HT-29 (cell line): ENCODE measurements at places on chromosomes 13 and 19. TPM values are rescaled to one million over a fixed set of nuclear protein-coding genes. Genes with fewer than 3 reads are reported as not detected.
A peak's percentile ranks its signal among the peaks of the same experiment; 100 is the strongest.

GRCh38 chr13:26872525-26873385 lies 112.2 kb upstream of the GPR12 start:
- DNase-seq: peak; percentile 86

DNA sequence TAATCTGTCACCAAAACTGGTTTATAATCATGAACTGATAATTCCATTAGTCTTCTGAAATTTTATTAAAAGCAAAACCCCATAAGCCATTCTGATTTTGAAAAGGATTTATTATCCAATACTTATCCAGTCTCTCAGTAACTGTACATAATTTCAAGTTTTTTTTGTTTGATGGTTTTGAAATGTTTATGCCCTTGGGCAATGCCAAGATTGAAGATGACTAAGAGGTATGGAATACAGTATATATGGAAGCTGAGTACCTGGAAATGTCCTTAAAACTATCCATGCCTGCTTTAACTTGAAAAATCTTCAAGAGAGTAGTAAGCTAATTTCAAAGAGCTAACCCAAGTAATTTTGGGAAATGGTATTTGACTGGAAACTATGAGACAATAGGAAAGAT lies 1.8 kb upstream of the NEK5 start:
- no peak for DNase-seq

GRCh38 chr19:56393119-56394012 lies at the start of gene ZNF582:
TSS of gene ZNF582 (minus strand) at chr19:56393534. CDS start at chr19:56391752, 1,782 bp downstream.
- DNase-seq: no peak

- DNase-seq: no peak
Observed at GRCh38 chr19:40976134-40976533, 14.9 kb upstream of the CYP2B6 start.

DNA sequence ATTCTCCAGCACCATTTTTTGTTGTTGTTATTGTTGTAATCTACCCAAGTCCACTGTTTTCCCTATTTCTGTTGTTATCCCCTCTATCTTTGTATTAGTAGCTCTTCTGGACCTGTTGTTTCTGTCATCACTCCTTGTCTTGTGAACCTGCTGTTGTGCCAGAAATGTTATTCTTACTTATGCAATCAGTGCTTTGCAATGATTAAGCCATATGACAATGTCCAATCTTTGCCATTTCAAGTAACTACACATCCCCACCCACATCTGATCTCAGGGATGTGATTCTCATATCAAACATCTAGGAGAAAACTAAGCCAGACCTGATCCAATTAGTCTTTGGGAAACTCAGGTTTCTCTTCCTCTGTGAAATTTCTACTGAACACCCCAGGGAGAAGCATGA lies 472.6 kb upstream of the KLHL1 start:
- DNase-seq: no peak

DNA sequence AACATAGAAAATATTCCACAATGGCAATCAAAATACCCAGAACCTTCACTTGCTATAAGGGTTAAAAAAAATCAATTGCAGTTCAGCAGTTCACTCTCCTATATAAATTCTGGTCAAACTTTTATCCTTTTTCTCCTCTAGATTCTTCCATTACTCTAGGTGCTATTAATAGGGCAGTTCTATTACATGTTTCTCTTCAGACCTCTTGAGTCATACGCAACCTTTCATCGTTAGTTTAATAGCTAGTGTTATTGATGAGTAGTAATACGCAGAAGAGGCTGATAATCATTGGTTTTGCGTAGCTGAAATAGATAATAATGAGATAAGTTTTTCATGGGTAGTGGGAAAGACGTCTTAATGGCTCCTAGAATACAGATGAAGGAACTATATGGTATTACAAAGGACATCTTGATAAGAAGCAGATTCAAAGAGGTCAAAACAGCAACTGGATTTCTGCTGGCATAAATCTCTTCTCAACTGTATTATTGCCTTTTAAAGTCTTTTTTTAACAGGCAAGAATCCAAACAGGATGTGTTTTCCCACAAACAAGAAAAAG lies 118.3 kb upstream of the STARD13 start:
- no peak for DNase-seq

- DNase-seq: no peak
Observed at GRCh38 chr13:57829496-57829895, 198.0 kb downstream of the PCDH17 start.

GRCh38 chr19:8629184-8629583 lies 1.2 kb upstream of the NFILZ start:
- DNase-seq: no peak

- peak; percentile 86 for DNase-seq
Observed at GRCh38 chr13:114282041-114282670, 755 bp downstream of the UPF3A start.

DNA sequence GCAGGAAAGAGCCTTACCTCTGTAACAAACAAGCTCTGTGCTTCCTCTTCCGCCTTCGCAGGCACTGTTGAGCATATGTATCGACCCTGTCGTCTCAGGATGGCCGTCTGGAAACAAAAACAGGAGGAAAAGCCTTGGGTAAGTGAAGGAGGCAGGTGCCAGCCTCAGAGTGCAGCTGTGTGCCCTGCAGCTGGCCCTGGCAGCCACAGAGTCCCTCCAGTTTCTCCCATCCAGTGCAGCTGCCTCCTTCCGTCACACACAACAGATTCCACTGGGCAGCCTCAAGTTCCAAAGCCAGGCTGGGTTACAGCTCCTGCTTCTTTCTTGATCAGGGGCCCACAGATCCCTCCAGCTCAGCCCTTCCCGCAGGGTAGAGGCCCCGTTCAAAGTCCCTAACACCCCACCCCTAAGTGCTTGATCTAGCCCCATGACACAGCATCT lies 47.7 kb downstream of the DOCK9 start:
- DNase-seq: no peak

DNA sequence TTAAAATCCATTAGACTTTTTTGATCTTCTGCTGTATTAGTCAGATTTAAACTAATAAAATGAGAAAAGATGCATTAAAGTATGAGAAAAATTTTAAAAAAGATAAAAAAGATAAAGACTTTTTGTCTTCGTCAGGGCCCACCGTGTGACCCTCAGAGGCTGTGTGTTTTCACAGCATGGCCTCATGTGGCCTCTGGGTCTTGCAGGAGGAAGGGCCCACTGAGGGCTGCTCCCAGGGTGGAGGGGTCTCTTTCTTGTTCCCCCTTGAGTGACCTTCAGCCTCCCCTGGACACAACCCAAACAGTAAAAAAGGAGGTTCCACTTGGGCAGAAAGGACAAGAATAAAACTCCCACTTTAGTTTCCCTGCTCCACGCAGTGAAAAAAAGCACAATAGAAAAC lies 57.1 kb upstream of the RANBP3 start:
- DNase-seq: no peak

DNA sequence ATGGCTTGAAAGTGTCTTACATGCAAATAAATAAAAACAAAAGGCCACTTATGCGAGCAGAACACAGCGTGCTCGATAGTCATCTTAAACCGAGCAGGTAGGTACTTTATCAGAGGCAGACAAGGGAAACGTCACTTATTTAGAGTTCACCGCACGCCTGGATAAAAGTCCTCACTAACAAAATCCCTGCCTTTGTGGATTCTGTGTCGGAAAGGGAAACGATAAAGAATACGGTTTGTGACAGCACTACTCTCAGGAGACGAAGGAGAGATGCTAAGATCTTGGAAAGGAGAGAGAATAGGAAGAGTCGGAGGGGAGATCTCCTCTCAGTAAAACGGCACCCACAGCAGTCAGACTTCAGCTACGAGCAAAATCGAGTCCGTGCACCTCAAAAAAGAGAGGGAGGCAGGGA lies 581 bp downstream of the RCBTB1 start:
- DNase-seq: peak; percentile 47

- no peak for DNase-seq
Observed at GRCh38 chr13:29749401-29750182, 100.8 kb downstream of the UBL3 start.

DNA sequence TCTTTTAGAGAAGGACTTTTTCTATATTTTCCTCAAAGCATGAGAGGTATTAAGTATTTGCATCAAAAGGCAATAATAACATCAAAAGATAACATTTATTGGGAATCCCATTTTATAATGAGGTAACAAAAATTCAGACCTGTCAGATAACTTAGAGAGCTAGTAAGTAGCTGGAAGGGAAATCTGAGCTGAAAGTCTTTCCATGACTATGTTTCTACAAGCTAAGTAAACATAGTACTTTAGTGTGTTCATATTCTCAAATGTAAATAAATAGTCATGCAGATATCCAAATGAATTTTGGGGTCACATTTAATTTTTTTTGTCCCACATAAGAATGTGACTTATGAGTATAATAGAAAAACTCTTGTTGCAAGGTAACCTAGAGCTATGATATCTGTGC lies 87.3 kb upstream of the FBXL3 start:
- DNase-seq: no peak

DNA sequence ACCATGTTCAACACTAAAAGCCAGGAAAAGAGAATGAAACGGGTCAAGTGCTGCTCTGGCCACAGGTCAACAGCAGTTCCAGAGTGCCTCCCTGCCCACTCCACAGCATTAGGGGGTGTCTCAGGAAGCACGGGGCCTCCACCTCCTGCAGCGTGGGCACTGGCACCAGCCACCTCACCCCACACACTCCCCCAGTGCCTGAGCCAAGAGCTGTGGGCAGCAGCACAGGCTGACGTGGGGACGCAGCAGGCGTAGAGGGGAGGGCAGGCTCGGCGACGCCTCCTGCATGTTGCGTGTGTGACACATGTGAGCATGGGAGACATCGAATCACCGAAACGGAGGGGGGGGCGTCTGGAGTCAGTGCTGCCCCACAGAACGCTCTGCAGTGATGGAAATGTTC lies 21.4 kb upstream of the TMEM160 start:
- DNase-seq: no peak

DNA sequence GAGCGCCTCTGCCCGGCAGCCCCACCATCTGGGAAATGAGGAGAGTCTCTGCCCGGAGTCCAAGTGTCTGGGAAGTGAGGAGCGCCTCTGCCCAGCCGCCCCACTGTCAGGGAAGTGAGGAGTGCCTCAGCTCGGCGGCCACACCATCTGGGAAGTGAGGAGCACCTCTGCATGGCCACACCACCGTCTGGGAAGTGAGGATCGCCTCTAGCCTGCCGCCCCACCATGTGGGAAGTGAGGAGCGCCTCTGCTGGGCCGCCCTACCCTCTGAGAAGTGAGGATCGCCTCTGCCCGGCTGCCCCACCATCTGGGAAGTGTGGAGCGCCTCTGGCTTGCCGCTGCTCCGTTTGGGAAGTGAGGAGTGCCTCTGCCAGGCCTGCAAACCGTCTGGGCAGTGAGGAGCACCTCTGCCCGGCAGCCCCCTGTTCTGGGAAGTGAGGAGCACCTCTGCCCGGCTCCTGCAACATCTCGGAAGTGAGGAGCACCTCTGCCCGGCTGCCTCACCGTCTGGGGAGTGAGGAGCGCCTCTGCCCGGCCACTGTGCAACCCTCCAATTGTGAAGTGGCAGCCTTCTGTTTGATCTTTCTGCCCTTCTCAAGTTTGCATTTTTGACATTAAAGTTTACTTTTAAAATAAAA lies 60.8 kb upstream of the CEACAM21 start:
- DNase-seq: no peak

GRCh38 chr13:32822771-32823170 lies 193.5 kb upstream of the KL start:
- DNase-seq: no peak

- DNase-seq: no peak
Observed at GRCh38 chr13:46403851-46404732, 17.0 kb upstream of the RUBCNL start.

- DNase-seq: no peak
Observed at GRCh38 chr19:16599655-16600346, 27.6 kb upstream of the SLC35E1 start.

- DNase-seq: no peak
Observed at GRCh38 chr19:38183251-38183897, 40.6 kb downstream of the DPF1 start.

The ZNF230 gene
- total RNA-seq: 0.53 and 1.8 TPM in 2 replicates

The FGF9 gene
- 3.7 and 8.3 TPM in 2 replicates for total RNA-seq

The ZNF541 gene
- total RNA-seq: not detected in 2 replicates

The TNNI3 gene
- total RNA-seq: 11.1 and 20.3 TPM in 2 replicates

The KLC3 gene
- 0.05 and 0.64 TPM in 2 replicates for total RNA-seq

The SULT2A1 gene
- not detected in 2 replicates for total RNA-seq

The LRRC63 gene
- not detected in 2 replicates for total RNA-seq

The EXOC3L2 gene
- total RNA-seq: not detected in 2 replicates

The KLK12 gene
- 7.3 and 9.1 TPM in 2 replicates for total RNA-seq

The MADCAM1 gene
- total RNA-seq: 0.31 TPM in 1 of 2 replicates, not detected in the other

The RGCC gene
- 43.4 and 48.6 TPM in 2 replicates for total RNA-seq
